ENCODE measurements at places on chromosomes 1 and 21.

GRCh38 chr1:4160181-4160580 lies 260.1 kb upstream of the C1orf174 start:
- no peak for DNase-seq

DNA sequence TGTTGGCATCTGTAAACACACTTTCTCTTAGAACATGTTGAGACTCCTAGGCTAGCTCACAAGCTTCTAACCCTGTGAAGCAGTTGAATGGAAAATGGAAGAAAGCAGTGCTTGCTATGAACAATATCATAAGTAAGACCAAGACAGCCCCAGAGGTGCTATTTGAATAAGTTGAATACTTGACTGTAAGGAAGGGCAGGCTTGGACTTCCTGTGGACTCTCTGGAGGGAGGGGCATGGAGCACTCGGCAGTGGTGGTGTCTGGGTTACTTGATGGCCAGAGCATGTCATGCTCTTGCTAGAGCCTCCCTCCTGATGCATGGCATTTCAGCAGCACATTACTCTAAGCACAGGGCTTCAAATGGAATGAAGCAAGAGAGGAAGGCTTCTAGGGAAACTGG lies 60.0 kb downstream of the MRPS6 start:
- no peak for DNase-seq

- DNase-seq: no peak
Measured at GRCh38 chr1:26195805-26196204, 5.4 kb downstream of the CATSPER4 start.

GRCh38 chr21:32359719-32360260 lies 33.0 kb downstream of the URB1 start:
- DNase-seq: no peak

- DNase-seq: no peak
Measured at GRCh38 chr1:156421939-156422601, 53.1 kb downstream of the RHBG start.

DNA sequence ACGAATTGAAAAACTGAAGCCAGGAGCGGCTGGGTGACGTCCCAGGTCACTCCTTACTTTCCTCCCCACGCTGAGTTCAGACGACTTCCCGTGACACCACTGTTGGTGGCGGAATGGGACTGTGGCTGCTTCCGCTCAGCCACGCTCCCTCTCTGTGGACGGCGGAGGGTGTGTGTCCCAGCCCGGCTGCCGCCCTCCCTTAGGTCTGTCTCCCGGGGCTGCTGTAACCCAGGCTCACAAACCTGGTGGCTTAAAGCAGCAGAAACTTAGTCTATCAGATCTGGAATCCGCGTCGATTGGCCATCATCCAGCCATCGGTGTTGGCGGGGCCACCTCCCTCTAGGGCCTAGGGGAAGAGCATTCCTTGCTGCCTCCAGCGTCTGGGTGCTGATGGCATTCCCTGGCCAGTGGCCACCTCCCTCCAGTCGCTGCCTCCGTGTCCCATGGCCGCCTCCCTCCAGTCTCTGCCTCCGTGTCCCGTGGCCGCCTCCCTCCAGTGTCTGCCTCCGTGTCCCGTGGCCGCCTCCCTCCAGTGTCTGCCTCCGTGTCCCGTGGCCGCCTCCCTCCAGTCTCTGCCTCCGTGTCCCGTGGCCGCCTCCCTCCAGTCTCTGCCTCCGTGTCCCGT lies 17.5 kb downstream of the TRPM2 start:
- no peak for DNase-seq

GRCh38 chr1:232841823-232842565 lies 36.8 kb downstream of the MAP10 start:
- no peak for DNase-seq

DNA sequence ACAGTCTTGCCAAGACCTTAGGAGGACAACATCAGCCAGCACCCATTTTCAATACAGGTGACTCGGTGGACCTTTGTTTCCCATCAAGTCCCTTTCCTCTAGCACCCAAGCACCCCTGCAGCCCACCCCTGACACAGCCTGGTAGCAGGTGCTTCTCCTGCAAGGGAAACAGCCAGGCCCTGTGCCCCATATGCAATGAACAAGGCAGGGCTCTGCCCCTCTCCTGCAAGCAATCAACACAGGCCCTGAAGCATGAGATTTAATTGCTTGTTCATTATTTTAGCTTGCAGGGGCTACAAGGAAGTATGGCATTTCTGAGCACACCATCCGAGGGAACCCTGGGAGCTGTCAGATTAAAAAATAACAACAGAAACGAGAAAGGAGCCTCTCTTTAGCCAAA lies 35.4 kb downstream of the TCP10L start:
- no peak for DNase-seq

- no peak for DNase-seq
Measured at GRCh38 chr1:113662101-113662500, 97.2 kb downstream of the PHTF1 start.

- DNase-seq: no peak
Measured at GRCh38 chr1:42162181-42162580, 2.4 kb downstream of the GUCA2A start.

- DNase-seq: no peak
Measured at GRCh38 chr1:9780554-9781110, 43.1 kb downstream of the CLSTN1 start.

GRCh38 chr1:65214340-65215027 lies 66.5 kb downstream of the AK4 start:
- DNase-seq: no peak

GRCh38 chr1:59317780-59318179 lies 20.9 kb downstream of the FGGY start:
- DNase-seq: no peak

DNA sequence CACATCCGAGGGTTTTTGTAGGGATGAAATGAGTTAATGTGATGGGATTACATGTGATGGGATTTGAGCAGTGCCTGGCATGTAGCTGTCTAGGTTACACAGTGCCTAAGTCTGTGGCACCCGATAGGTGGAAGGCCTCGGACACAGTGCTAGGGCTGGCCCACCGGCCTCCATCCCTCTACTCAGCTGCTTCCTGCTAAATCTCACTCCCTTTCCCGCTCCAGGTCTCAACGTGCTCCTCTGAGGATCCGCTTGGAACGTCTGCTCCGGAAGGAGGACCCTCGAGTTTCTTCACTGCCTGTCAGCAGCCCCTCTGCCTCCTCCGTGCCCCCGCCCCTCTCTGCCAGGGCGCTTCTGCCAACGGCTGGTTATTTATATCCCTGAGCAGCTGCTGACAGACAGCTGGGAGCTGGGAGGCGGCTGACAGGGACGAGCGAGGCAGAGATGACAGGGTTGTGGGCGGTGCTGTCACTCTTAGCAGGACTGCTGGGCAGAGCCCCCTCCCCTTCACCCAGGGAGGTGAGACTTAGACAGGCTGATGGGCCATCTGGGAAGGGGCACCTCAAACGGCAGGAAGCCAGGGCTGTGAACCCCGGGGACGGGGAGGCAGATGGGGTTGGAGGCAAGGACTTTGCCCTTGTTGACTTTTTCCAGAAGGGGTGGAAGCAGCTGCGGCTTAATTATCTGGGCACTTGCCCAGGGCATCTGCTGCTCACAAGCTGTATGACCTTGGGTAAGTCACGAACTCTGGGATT lies 26.6 kb upstream of the LRRN2 start:
- DNase-seq: peak; percentile 97

GRCh38 chr1:116880917-116881316 lies 28.8 kb upstream of the PTGFRN start:
- no peak for DNase-seq
